ENCODE measurements at places on chromosomes 6 and 20.

DNA sequence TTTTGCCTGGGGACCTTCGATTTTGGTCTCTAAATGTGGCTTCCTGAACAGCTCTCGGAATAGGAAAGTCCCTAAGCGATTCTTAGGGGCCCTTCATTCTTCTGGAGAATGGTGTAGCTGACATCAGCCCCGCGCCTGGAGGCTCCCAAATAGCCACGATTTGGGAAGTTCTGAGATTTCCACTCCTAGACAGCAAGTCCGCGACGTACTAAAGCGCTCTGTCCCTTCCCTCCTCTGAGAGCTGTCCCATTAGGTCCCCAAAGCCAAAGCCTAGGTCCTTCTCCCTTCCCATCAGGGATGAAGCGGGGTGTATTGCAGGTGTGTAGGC is 756 bp downstream of the MOXD1 start:
- no peak for DNase-seq

GRCh38 chr6:158256746-158257424 is 55.4 kb upstream of the TULP4 start:
- no peak for DNase-seq

DNA sequence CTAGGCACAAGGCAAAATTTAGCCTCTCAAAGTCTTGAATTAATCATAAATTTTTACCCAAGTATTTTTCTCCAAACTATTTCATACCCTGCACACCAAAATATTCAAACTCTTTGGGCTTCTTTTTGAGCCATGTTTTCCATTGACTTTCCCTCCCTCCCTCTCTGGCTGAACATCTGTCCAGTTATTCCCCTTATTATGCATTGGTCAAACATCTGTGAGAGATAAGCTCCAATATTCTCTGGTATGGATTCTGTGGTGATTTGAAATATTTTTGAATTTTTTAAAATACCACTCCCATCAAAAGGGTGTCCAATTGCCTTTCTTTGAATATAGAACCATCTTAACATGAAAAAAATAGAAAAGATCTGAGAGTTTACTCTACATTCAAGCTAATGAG is 244.2 kb downstream of the RFPL4B start:
- no peak for DNase-seq

- no peak for DNase-seq
Measured at GRCh38 chr6:163964789-163965188, 550.3 kb downstream of the QKI start.

GRCh38 chr6:116449565-116449964 is 11.6 kb upstream of the CALHM6 start:
- no peak for DNase-seq

All from anterior cingulate cortex (tissue), 58 donors.